ENCODE measurements at places on chromosomes 5 and 9.
A peak's percentile ranks its signal among the peaks of the same experiment; 100 is the strongest.

GRCh38 chr5:54651482-54652076 lies 134.0 kb downstream of the SNX18 start:
- peak; percentile 85 for DNase-seq

DNA sequence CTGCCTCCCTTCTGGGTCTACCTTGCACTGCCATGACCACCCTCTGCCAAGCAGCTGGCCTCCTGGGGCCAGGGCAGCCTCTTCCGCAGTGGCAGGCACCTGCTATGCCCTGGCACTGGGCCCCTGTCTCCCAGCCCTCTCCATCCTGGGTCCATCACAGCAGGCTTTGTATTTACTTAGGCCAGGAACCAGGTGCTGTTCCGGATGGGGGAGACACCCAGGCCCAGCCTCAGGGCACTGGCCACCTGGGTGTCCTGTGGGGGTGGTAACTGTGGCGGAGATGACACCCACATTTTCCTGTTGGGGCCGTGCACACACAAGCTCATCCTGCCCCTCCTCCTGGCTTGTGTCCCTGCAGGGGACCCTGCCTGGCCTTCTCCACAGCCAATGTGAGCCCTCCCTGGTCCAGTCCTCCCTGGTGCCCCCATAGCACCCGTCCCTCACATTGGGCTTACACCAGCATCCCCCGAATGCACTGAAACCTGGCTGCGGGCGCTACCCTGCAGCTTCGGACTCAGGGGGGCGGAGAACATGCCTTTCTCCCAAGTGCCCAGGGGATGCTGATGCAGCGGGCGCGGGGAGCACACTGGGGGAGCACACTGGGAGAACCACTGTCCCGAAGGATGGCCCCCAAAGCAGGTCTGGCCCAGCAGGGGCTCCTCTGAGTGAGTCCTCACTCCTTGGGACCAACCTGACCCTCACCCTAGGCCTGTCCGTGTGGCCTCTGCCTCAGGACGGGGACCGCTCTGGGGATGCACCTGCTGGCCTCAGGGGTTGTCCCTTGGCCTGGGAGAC lies 17.9 kb downstream of the FAM163B start:
- no peak for DNase-seq

DNA sequence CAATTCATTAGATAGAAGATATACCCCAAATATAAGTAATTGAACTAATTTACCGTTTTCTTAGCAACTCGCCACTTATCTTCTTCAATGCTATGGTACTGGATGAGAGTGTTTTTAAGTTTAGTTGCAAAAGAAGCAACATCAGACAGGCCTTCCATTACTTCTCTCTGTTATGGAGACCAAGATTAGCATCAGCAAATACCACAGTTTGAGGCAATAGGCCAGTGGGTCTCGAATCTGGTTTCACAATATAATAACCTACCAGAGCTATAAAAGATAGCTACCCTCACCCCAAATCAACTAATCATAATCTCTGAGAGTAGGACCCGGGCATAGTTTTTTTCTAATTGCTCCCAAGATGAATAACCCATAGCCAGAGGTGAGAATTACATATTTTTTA lies 5.1 kb downstream of the STARD4 start:
- DNase-seq = no peak

DNA sequence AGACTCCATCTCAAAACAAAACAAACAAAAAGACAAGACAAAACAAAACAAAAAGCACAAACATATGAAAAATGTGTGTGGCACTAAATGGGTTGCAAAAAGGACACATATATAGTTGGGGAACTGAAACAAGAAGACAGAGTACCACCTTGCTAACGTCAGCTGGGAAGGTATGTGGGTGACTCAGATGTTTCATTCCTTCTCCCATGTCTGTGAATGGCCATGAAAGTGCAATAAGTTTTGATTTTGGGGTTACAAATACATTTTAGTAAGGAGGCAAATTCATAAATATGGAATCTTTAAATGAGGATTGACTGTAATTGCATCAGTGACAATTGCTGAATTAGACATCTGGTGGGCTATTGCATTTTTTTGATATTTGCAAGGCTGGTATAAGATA lies 81.6 kb upstream of the KLF4 start:
- DNase-seq = no peak

DNA sequence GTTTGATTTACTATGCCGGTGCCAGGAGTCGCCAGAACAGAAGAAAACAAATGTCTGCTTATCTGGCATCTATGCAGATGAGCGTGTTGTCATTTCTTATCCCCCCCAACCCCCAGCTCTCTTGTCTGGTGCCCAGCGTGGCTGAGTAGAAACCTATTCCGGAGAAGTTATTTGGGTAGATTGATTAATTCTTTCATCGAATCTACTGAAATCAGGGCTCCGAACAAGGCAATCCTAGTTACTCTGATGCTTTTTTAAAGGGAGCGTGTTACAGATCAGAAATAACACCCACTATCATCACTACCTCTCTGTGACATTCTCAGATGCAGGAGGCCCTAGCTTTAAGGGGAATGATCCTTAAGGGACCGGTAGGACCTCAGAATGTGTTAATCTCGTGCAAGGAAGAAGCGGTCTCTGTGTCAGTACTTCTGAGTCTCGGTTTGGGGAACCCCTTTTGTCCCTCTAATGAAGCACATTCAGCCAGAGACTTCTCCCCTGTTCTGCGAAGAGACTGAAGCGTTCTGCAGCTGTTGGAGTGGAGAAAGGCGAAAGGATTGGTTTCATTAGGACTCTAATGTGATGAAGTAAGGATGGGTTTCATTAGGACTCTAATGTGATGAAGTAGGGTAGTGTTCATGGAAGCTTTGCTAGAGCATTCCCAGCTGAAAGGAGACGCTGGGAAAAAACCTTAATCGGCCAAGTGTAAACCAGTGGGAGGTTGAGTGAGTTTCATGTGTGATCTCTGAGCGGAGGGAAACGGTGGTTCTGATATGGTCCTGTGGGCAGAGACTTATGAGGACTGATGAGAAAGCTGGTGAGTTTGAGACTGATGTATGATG lies 1.5 kb downstream of the PIP5K1B start:
- peak; percentile 22 for DNase-seq

DNA sequence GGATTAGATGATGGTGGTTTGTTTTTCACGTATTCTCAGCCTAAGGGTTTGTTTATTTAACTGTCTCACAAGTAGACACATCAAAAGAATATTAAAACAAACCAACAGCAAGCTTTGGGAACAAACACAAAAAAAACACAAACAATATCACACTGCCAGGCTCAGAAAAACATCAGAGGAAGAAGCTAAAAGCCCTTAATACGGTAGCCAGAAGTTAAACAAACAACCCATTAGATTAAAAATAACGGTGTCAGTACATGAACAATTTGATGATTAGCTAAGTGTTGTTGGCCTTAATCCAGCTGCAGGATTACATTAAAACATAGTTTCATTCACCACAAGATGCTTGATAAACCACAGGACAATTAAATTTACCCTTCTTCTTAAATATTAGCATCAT lies 15.9 kb upstream of the DMRT2 start:
- no peak for DNase-seq

GRCh38 chr5:72847439-72847838 lies 31.0 kb downstream of the TNPO1 start:
- DNase-seq = no peak

- DNase-seq = no peak
Measured at GRCh38 chr9:126131066-126132010, 195.3 kb upstream of the MVB12B start.

DNA sequence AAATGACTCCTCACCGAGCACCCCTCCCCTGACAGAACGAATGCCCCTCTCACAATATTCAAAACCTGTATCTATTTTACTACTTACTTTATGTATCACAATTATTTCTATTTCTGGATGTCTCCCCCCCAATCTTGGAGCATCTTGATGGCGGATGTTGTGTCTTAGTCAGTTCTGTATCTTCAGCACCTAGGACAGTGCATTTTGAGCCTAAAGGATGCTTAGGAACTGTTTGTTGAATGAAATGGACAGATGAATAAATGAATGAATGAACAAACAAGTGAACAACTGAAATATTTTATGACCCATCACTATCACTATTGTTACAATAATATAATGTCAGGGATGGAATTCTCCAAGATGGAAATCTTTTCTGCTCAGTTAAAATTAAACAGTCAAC lies 295.7 kb downstream of the DNAH5 start:
- DNase-seq = no peak

DNA sequence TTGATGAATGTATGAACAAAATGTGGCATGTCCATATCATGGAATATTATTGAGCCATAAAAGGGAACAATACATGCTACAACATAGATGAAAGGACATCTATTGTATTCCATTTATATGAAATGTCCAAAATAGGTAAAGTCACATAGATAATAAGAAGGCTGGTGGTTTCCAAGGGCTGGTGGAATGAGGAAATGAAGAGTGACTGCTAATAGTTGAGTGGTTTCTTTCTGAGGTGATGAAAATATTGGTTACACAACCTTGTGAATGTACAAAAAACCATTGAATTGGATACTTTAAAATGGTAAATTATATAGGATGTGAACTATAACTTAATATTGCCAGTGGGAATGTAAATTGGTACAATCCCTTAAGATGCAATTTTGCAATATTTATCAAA lies 5.2 kb downstream of the ARSB start:
- DNase-seq = peak; percentile 52

DNA sequence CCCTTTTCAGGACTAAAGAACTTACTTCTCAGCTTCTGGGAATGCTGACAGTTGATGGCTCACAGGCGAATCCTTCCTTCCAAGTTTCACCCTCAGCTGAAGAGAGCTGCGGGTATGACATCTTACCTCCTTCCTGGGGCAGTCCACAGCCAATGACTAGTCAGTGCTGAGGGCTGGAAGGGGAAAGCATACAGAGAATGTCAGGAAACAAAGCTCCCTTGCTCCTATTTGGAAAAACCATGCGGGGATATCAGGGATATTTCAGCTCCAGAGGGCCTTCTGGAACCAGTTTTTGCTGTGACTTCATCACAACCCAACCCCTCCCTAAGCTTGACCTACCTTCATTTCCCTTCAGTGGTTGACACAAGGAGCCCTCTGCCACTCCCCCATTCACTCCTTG lies 15.7 kb downstream of the FTMT start:
- no peak for DNase-seq

DNA sequence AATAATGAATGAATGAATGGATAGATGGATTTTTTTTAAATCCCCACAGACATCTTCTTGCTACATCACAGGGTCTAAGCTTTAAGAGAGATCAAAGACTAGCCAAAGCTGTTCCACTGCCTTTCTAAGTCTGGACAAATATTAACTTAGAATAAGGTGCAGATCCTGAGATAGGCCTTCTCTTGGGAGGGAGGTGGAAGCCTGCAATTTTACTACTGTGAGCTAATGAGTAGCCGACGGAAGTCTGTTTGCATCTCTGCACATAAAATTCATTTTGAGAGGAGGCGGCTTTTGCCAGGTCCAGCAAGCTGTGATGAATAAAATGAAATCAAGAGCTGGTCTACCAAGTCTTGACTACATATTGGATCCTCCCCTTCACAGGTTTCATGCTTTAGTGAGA lies 484.9 kb downstream of the TMEM38B start:
- peak; percentile 1 for DNase-seq

DNA sequence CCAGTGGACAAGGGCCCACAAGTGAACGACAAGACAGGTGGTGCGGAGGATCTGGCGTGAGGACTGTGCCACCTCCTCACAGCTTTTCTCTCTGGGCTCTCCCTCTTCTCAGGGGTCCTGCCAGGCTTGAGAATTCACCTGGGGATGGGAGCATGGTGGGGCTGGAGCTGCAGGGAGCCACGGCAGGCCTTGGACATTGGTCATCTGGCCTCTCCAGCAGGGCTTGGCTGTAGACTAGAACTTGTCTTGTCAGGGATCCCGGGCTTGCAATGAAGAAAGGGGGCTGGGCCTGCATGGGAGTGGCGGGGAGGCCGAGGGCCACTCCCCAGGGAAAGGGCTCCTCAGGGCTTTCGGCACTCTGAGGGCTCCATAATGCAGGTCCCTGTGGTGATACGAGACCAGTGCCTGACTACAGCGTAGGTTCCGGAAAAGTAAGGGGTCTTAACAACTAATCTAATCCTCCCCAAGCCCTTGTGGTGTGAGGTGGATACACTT lies 126.7 kb downstream of the MACROH2A1 start:
- no peak for DNase-seq

GRCh38 chr9:109139851-109140250 lies 20.1 kb upstream of the TMEM245 start:
- peak; percentile 6 for DNase-seq

GRCh38 chr9:137411645-137412380 lies 11.1 kb downstream of the EXD3 start:
- DNase-seq = peak; percentile 89

- DNase-seq = no peak
Measured at GRCh38 chr5:174734571-174735497, 10.5 kb downstream of the MSX2 start.

GRCh38 chr5:42855811-42856210 lies 44.1 kb upstream of the SELENOP start:
- DNase-seq = no peak

DNA sequence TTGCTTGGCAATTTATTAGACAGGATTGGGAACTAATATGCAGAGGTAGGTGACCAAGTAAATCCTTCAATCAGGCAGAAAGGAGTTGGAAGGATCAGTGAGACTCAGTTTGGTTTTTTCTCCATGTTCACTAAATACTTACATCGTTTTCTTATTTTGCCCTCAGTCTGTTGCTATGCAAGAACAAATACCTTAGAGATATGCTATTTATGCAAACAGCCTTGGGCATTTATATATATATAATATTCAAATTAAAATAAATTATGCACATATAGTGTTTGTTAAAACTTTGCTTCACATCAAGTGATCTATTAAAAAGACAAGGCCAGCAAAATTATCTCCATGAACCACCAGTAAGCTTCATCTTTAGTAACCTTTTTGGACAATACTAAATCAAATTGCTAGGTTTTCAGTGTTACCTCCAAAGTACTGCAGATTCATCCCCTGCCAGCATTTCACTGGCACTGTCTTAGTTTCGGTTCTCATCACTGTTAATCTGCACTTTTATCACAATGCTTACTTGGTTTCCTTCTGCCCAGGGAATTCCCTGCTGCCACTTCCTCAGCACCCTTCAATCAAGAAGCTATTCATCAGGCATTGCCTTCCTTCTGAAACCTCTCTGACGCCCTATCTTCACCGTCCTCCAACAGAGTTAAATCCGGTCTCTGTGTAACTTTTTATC lies 26.0 kb upstream of the LIFR start:
- no peak for DNase-seq

DNA sequence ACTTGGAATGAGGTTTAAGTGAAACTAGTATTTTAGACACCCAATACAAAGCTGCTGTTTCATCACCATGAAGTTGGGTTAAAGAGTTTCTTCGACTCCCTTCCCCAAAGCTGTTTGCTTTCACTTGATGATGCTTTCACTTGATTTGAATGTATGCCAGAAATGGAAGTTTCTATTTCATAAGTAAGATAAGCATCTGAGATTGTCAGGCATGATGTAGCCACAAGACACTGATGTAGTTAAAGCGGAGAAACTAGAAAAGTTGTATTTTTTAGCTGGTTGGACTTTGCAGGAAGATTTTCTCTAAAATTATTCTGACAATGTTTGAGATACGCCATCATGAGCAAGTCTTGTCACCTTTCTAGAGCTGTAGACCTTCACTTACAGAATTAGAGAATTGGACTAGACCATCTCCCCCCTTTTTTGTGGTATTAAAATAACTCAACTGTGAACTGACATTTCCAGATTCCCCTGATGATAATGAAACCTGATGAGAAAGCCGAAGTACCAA lies 20.0 kb downstream of the MOCS2 start:
- DNase-seq = no peak

GRCh38 chr5:170471551-170472178 lies 32.2 kb upstream of the KCNIP1 start:
- DNase-seq = no peak

GRCh38 chr9:88835038-88835466 lies 156.2 kb upstream of the S1PR3 start:
- peak; percentile 10 for DNase-seq

GRCh38 chr5:44945743-44946142 lies 137.0 kb downstream of the MRPS30 start:
- peak; percentile 7 for DNase-seq

- peak; percentile 29 for DNase-seq
Measured at GRCh38 chr9:16309469-16310271, 560.8 kb downstream of the BNC2 start.
